Activated CD8-positive, alpha-beta memory T cell treated with anti-CD3 and anti-CD28 coated beads for 1 hour (primary cell): ENCODE measurements at places on chromosomes 4 and X.
A peak's percentile ranks its signal among the peaks of the same experiment; 100 is the strongest.

DNA sequence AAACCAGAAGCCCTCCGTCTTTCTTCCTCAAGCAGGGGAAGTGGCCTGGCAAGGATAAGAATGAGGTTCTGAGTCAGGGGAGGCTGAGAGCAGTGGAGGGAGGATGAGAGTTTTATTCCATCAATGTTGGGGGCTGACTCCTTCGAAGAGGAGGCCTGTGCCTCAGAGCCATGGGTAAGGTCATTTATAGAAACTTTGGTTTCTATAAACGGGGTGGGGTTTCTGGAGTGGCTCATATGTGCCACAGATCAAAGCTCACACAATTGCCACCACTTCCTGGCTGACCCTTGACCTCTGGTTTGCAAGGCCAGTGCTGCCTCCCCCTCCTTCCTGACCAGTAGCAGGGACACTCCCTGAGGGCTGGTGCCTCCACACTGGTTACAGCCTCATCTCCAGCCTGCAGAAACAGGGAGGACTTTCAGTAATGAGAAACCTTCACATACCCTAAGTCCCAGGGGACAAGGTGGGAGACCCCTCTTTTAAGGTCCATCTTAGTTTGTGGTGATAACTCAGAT is 166.0 kb downstream of the PDGFRA start:
- no peak for DNase-seq

DNA sequence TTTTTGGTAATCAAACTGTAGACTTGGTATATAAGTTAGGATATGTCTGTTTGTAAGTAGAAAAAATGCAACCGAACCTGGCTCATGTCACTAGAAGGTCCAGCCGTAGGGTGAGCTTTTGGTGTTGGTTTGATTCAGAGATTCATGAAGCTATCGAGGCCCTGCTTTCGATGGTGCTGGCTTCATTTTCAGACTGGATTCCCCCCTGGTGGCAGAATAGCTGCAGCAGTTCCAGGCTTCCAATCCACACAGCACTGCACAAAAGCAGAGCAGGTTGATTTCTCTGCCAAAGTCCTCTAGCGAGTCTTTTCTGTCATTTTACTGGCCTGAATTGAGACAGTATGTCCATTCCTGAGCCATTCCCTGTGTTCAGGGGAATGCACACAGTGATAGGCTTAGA is 33.1 kb downstream of the PDK3 start:
- no peak for DNase-seq

GRCh38 chr4:48604527-48604926 is 114.5 kb downstream of the ZAR1 start:
- DNase-seq = no peak

GRCh38 chrX:39484159-39485068 is 613.3 kb downstream of the BCOR start:
- DNase-seq = no peak

DNA sequence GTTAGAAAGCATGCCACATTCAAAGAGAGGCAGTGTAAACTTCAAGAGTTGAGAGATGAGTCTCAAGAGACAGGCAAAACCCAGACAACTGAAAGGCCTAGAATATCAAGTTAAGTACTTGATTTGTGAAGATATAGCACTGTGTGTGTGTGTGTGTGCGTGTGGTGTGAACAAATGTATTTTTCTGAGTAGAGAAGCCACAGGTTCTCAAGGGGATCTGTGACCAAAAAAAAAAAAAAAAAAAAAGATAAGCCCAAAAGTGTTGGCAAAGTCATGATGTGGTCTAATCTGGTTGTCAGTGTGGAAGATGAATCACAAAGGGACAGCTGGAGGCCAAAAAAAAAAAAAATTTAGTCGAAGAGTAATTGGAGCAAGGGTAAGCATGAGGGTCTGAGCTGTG is 3.9 kb downstream of the RIPPLY1 start:
- DNase-seq = no peak

DNA sequence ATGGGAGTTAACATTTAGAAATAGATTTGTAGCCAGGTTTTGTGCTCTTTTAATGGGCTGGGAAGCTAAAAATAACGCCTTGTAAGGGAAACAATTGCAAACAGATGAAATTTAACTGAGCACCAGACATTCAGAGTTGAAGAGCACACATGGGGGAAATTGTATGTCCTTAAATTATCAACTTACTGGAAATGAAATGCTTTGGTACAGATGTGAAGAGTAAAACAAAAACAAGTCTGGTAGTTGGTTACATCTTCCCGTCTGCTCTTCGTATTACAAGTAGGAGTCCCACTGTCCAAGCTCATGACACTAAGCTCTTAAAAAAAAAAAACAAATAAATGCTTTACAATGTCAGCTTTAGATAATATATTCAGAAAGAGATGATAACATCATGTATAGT is 59.5 kb upstream of the RPA4 start:
- DNase-seq = no peak

GRCh38 chr4:98516441-98517217 is 141.8 kb downstream of the TSPAN5 start:
- DNase-seq = no peak

DNA sequence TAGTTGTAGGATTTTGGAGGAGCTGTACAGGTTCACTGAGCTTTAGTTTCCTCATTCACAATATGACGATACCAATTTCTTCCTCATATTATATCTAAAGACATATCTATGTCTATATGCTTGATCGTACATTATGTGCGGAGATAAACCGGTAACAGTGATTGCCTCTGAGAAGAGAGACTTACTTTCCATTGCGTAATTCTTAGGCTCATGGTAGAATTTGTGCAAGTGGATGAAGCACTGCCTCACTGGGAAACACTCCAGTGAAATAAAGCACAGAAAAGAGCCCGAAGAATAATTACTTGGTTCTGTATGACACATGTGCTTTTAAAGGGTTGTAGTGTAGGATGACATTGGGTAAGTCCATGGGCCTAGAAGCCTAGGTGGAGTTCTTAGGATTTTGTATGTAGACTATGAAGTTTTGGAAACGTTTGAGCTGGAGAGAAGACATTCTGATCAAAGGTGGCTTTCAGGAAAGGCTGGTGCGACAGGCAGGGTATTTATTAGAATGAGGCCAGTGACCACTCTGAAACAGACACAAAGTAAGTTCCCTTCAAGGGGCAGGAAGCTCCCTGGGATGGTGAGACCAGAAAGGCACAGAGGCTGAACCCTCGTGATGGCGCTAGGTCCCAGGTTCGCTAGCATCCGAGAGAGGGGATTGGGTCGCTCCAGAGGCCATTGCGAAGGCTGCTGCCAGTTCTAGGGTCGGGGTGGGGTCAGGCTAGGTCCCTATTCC is 649 bp upstream of the VBP1 start:
- DNase-seq = no peak

DNA sequence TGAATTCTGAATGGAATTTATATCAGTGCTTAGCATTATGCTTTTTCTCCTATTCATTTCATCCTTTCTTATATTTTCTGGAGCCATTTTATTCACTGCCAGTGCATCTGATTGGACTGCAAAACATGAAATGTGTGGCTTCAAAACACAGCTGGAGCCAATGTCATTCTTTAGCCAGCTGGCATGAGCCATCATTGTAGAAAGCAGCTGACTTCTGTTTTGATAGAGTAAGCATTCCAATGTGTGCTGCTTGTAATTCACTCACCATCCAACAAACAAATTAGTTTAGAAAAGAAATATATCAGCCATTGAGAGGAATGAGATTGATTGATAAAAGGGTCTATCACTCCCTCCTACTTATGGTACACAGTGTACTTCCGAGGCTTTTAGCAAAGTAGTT is 2616.0 kb downstream of the ARAP2 start:
- DNase-seq = no peak

- DNase-seq = no peak
Measured at GRCh38 chr4:131207589-131207988, 1941.5 kb upstream of the PCDH10 start.

GRCh38 chr4:181646864-181647263 is 596.3 kb upstream of the TENM3 start:
- DNase-seq = no peak

GRCh38 chrX:118117741-118118140 is 1.1 kb upstream of the KLHL13 start:
- no peak for DNase-seq

DNA sequence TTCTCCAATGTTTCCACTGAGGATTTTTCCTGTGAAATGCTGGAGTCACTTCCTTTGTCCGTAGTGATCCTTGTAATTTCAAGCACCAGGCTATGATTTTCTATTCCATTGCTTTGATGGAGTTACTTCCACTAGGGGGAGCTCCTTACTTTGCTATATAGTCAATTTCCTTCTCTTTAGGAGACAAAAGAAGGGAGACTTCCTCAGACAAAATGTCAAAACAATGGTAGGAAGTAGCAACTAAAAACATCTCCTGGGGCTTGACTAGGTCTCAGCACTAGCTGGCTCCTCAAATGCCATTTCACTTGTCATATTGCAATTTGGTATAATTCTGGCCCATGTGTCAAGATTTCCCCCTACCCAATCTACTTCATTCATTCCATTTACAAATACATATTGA is 24.1 kb downstream of the ZCCHC12 start:
- no peak for DNase-seq

DNA sequence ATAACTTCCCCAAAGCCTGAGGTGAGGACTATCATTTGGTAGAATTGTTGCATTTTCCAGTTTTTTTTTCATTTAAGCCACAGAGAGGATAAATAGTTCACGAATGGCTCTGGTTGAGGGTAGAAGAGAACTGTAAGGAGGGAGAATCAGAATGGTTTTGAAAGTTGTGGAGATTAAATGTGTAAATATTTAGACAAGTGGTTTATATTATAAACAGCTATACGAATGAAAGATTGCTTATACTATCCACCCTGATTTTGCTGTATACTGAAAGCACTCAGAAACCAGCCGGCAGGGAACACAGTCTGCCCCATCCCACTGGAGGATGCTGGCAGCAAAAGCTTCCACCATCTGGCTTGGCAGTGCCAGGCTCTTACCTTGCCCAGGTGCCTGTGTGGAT is 341.1 kb downstream of the RAPGEF2 start:
- no peak for DNase-seq

GRCh38 chr4:176306837-176307665 is 12.7 kb upstream of the SPCS3 start:
- no peak for DNase-seq

DNA sequence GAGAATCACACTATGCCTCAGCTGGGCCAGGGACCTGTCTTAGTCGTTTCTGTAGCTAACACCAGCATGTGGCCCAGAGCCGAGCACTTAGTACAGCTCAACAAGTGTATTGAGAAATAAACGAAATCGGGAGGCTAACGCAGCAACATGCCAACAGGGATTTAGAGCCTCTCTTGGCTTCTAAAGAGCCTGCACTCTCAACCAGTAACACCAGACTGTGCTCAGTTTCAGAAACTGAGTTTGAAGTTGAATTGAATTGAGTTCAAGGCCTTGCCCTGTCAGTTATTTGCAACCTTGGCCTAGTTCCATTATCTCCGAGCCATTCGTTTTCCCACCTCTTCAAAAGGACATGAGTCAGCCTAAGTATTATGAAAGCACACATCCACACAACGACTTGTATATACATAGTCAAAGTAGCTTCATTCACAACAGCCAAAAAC is 71.3 kb upstream of the LDB2 start:
- DNase-seq = no peak

GRCh38 chrX:119467842-119468550 is at the start of gene SLC25A5:
TSS of gene SLC25A5 (plus strand) at chrX:119468444. CDS start at chrX:119468516, 72 bp downstream.
- peak; percentile 47 for DNase-seq

DNA sequence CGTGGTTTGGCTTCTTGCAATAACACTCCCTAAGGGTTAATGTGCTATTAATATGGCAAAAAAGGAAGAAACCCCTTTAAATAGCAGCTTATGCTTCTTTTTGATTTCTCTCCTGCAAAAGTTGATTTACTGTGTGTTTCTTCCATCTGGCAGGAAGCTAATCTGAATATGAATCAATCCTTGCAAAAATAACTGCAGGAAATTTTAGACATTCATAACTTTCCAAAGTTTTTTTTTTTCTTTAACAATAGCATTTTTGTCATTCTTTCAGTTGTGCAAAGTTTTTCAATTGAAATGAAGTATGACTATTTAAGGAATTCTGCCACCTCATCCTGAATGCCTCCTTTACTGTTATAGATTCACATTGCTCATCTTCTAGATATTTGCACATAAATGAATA is 115.6 kb downstream of the SPANXA1 start:
- DNase-seq = no peak

DNA sequence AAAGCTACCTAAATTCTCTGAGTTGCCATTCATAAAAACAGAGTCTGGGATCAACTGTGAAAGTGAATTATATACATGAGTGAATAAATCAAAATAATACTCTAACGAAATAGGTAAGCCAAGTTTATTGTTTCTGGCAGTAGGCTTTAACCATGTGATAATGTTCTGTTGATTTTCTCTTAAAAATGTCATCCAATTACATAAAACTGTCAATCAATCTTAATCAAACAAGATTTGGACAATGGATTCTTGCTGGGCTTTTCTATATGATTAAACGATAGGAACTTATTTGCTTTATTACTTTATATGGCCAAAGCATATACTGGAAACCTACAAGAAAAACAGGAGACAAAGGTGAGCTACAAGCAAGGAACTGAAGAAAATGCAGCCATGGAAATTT is 148.8 kb downstream of the INPP4B start:
- DNase-seq = no peak

DNA sequence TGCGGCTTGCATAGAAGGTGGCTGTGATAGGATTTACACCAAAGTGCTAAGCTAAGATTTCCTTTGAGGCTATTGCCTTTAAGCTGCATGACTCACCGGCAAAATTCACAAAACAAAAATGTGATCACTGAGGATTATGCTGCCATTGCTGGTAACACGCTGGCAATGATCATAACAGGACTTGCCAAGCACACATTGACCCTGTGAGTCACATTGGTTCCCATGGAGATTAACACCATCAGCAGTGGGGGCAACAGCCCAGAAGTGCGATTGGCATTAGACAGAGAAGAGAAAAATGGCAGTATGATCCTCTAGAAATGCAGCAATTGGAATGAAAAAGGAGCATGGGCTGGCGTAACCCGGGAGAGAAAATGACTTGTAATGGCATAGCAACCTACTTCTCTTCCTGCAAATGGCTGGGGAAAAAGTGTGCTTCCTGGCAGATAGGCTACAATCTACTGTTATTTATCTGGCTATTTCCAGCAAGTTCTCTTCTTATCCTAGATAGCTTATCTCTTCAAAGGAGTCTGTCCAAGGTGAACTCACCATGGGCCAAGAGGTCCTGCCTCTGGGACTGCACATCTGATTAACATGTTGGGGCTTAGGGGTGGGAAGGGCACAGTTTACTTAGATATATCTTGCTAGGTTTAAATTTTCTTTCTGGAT is 314.2 kb upstream of the IGFBP7 start:
- DNase-seq = no peak
